ENCODE measurements at places on chromosomes 6 and 20. TPM values are rescaled to one million over a fixed set of nuclear protein-coding genes. Genes with fewer than 3 reads are reported as not detected.

GRCh38 chr6:137849181-137849980 lies 17.7 kb upstream of the TNFAIP3 start:
- no peaks in the 10 kb centered on the region for H3K4me1 ChIP-seq
- H3K27me3 ChIP-seq, result no peaks in the 10 kb centered on the region
- no peak for DNase-seq

- no peak for DNase-seq
- H3K4me1 ChIP-seq, result no peaks in the 10 kb centered on the region
- H3K27ac ChIP-seq, result no peak overlapping the region
- H3K36me3 ChIP-seq, result no peaks in the 10 kb centered on the region
- H3K27me3 ChIP-seq, result no peaks in the 10 kb centered on the region
Observed at GRCh38 chr6:25966711-25967110, 4.1 kb downstream of the TRIM38 start.

- H3K36me3 ChIP-seq, result peaks cover 19% of the 10 kb centered on the region
- no peaks in the 10 kb centered on the region for H3K27me3 ChIP-seq
- no peak for DNase-seq
Observed at GRCh38 chr6:35911871-35912653, 8.8 kb downstream of the SRPK1 start.

DNA sequence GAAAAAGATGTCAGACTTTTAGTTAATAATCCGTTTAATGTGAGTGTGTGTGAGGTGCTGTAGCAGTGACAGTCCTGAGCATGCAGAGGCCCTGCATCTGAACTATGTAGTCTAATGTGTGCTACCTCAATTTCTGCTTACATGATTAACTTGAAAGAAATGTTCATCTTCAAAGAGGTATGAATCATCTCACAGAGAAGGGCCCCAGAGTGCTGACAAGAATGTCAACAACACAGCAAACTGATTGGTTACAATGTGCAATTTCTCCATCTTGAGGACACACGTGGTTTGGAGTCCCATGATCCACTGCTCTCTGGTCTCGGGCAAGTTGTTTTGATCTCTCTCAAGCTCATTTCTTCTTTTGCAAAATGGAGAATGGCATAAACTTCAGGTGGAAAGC lies 61.7 kb upstream of the EMILIN3 start:
- no peaks in the 10 kb centered on the region for H3K4me1 ChIP-seq
- no peak for DNase-seq
- H3K27ac ChIP-seq, result no peak overlapping the region

- no peaks in the 10 kb centered on the region for H3K4me1 ChIP-seq
- no peaks in the 10 kb centered on the region for H3K27me3 ChIP-seq
- no peak overlapping the region for H3K27ac ChIP-seq
- DNase-seq, result no peak
- no peak overlapping the region for H3K4me3 ChIP-seq
Observed at GRCh38 chr6:25196464-25196863, 82.7 kb upstream of the CARMIL1 start.

DNA sequence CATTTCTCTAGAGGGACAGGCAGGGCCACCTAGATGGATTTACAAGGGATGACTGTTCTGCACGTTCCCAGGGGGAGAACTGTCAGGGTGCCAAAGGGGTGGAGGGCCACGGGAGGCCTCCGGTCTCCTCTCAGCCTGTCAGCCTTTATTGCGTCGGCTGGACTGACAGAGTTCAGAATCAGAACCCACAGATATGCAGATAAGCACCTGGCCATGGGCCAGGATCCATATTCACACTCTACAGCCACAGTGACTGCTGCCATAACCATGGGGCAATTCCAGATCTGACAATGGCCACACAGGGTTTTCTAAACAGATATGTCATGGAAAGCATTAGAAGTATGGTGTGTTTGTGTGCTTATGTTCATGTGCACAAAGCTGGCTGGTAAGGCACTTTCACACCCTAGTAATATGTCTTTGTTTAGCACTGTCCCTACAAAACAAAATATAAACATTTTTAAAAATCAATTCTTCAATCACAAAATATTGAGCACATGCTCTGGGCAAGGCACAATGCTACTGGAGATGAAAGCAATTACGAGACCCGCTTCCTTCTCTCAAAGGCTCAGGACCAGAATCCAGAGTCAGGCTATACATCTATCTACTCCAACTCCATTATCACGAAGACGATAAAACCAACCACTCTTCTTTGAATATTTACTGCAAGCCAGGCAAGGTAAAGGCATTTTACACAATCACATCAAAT lies 29.1 kb downstream of the TRAM2 start:
- DNase-seq, result no peak
- H3K27ac ChIP-seq, result no peak overlapping the region
- H3K4me3 ChIP-seq, result no peak overlapping the region
- no peaks in the 10 kb centered on the region for H3K36me3 ChIP-seq

The CABLES2 gene
- 23.0 TPM for polyA plus RNA-seq

The GRM1 gene
- 8.6 TPM for polyA plus RNA-seq

The POU3F2 gene
- 43.8 TPM for polyA plus RNA-seq

DNA sequence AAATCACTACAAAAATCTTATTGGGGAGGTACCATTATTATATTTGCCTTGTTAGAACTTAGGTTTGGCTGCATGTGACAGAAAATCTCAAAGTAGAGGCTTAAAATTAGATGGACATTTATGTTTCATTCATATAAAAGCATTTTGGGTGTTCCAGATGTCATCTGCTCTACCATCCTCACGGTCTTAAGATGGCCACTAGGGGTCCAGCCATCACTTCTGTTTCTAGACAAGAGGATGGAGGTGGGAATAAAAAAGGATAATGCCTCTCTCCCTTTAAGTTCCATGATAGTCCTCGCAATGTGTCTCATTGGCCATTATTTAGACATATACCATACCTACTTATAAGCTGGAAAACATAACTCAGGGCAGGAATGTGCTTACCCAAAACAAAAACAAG lies 929.5 kb downstream of the KIF16B start:
- H3K27ac ChIP-seq, result no peak overlapping the region
- no peaks in the 10 kb centered on the region for H3K4me1 ChIP-seq
- no peaks in the 10 kb centered on the region for H3K36me3 ChIP-seq
- no peak overlapping the region for H3K4me3 ChIP-seq
- no peaks in the 10 kb centered on the region for H3K27me3 ChIP-seq
- no peak for DNase-seq

DNA sequence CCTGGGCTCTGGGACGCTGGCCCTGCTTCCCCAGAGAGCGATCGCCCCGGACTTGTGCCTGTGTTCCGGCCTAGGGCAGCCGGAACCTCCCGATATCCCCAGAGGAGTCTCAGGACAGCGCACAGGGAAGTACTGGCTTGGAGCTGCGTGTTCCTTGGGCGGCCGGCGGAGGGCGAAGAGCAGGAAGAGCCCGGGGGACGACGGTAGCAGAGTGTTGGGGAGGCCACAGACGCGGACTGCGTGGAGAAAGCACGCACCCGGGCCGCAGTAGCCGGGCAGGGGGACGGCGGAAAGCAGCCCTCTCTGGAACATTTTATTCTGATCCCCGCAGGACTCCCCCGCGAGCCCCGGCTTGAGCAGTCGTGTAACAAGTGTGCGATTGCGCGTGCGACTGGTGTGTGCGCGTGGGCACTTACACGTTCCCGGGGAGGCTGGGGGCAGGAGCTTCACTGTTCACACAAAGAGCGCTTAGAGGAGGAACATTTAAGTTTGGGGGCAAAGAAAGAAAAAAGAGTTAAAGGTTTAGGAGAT lies 36.1 kb downstream of the NCR2 start:
- H3K27me3 ChIP-seq, result peaks cover 88% of the 10 kb centered on the region
- peak overlapping the region; percentile 16 for H3K27ac ChIP-seq
- no peak for DNase-seq
- H3K36me3 ChIP-seq, result no peaks in the 10 kb centered on the region
- H3K4me1 ChIP-seq, result peaks cover 55% of the 10 kb centered on the region
- H3K4me3 ChIP-seq, result peak overlapping the region; percentile 21

The EYS gene
- polyA plus RNA-seq, result 0.53 TPM
